GM04504 (cell line): ENCODE measurements at places on chromosomes 11 and 22.
A peak's percentile ranks its signal among the peaks of the same experiment; 100 is the strongest.

DNA sequence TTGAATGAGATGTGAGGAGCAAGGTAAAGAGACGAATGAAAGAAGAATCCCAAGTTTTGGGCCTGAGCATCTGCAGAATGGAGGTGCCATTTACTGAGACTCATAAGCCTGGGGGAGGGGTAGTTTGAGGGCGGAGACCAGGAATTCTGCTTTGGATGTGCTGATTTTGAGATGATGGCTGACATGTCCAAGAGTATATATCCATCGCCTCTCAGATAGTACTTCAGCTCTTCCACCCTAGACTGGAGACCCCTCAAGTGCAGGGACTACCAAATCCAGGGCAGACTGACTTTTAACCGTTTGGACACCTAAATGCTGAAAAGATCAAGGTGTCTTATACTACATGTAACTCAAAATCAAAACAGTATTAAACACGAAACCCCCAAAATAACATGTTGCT lies 1.3 kb upstream of the SDF2L1 start:
- DNase-seq, result no peak

DNA sequence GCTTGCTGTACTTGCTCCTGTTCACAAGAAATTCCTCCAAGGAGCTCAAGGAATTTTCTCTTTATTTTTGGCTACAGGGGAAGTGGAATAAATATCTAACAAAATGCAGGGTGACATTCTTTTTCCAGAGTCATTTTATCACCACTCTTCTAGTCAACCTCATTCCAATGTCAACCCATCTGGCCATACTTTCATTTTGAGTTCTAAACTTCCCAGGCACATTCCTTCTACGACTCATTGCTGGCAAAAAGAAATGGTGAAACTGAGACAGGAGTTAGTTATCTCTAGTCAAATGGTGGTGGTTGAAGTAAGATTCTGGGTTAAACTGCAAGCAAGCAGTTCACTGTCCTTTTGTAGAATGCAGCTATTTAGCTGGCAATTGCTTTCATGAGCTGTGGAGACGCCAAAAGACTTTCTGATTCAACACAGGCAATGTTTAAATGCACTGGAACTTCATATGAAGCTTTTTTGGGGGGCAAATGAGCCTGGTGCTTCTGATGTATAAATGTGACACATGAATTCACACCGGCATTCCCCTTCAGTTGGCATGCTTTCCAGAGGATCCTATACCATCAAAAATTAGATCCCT lies 304.6 kb downstream of the CADM1 start:
- no peak for DNase-seq

DNA sequence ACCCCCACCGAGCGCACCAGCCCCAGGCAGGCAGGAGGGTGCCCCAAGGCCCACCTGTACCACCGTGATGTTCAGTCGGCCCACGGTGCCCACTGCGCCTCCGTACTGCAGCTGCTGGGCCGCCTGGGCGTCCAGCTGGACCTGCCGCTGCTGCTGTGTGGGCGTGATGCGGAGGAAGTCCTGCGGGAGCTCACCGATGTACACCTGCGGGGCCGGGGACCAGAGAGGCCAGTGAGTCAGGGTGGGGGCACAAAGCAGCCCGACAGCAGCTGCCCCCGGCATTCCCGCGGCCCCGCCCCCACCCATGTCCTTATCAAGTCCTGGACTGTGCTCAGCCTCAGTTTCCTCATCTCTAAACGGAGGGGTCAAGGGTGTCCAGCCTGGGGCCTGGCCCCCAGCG lies 13.8 kb downstream of the TOLLIP start:
- no peak for DNase-seq

DNA sequence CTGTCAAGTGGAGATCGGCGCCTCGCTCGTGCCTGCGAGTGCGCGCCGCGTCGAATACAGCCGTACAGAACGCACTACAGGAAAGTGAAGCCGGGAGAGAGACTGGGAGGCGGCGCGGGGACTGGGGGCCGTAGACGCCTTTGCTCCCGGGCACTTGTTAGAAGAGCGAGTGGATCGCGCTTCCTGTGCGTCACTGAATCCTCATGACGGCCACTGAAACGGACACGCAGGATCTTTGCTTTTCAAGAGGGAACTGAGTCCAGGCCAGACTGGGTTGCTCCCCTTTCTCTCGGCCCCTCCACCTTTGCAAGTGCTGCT lies 314 bp downstream of the RIC8A start:
- DNase-seq, result no peak

DNA sequence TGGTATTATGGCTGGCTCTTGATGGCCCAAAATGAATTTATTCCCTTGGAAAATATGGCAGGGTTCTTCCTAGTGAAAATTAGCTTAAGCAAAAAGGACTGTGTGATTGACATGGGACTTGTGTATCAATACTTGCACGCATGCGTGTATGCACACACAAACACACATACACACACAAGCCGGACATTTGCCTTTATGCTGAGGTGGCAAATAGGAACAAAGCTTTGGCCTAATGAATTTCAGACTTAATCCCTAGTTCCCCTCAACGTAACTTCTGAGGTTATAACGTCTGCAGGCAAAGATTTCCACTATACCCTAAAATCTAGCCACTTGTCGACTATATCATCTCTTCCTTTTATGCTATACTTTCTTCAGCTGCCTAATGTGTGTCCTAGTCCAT lies 2.9 kb upstream of the OR52I2 start:
- DNase-seq, result no peak

GRCh38 chr11:118353084-118353710 lies 6.2 kb upstream of the UBE4A start:
- no peak for DNase-seq

DNA sequence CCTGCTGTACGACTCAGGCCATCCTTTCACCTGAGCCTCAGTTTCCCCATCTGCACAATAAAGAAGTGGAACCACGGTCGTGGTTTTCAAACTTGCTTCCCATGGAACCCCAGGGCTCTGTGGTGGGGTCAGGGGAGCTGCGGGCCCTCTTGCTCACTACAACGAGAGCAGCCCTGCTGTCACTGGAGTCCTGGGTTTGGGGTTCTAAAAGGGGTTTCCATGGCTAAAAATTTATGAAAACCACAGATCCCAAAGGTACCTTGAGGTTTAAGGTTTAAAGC lies 45.4 kb upstream of the CARS1 start:
- no peak for DNase-seq

DNA sequence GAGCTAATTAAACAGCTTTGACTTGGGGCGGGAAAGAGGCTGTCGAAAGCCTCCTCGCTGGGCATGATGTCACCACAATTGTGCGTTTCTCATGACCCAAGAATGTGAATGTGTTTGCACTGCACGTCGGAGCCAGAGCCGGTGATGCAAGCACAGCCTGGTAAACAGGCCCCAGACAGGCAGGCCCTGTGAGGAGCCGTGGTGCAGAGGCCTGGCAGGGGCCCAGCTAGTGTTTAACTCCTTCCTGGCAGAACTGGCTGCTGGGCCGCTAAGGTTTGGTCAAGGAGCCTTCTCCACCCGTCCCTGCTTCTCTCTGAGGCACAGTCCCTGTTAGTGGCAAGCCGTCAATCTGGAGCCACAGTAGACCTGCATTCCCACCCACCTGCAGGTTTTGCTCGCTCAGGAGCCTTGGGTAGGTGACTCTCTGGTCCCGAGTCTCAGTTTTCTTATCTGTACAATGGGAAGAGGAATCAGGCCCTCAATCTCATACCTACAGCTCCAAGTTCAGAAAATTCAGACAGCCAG lies 25.4 kb upstream of the SMTN start:
- DNase-seq, result peak; percentile 92

DNA sequence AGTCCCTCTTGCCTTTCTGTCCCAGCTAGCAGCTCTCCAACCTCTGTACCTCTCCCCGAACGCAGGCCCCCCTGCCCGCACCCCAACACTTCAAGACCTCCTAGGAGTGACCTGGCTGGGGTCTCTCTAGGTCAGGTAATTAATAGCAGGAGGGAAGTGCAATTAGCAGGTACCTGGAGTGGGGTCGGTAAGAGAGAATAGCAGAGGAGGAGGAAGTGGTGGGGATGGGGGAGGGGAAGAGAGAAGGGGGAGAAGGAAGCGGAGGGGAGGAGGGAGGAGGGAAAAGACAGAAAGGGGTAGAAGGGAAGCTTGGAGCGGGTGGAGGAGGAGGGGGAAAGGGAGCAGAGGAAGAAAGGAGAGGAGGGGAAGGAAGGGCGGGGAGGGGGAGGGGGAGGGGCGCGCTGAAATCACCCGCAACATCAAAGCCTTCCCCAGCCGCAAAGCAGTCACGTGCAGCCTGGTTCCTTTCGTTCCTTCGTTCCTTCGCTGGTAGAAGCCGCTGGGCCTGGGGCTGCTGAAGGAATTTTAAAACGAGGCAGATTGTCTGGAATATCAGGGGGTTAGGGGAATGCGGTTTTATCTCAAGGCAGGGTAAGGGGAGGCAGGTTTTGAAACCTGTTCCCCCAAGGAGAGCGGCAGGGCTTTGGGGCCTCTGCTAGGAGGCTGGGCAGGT lies 29.3 kb upstream of the TCF20 start:
- DNase-seq, result no peak

DNA sequence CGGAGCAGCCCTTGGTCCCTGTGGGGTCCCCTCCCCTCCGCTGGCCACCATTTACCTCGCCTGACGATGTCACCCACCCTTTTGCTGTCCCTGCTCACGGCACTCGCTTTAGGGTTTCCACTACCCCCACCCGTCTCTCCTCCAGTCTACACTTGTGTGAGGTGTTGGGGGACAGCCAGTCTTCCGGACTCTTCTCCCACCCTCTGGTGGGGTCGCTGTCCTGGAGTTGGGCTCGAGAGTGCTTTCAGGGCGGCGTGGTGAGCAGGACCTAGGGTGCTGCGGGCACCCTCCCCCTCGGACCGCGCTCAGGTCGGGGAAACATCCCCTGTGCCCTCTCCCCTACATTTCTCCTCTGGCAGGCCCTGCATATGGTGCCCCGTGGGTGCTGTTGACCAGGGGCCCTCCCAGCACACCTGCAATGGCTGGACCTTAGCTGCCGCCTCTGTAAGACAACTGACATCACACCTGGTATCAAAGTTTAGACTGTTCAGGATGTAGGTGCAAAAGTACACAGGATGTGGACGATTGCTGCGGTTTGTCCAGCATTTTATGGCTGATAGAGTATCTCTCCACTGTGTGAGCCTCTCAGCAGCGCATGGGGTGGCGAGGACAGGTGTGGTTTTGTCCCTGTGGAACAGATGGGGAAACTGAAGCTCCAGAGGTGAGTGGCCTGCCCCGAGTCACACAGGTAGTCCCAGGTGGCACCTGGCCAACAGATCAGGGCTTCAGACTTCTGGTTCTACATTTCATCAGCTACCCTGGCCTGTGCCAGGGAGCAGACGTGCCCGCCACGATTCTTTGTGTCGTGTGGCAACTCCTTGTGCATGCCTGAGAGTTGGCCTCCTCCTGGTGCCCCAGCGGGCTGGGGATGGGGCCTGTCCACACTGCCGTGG lies 1.2 kb downstream of the GRK2 start:
- DNase-seq, result no peak

DNA sequence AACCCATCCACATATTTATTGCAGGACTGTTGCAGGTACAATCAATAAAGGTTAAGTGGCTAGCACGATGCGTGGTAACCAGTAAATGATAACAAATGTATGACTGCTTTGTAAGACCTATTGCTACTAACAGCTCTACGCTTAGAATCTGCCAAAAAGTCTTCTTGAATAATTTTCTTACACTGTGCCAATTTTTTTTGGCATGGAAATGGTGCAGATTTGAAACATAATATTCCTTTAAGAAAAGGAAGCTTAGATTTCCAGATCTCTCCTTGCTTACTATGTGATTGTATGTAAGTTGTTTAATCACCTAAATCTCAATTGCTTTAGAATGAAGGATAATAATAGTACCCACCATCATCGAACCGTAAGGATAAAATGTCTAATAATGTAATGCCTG lies 192.0 kb downstream of the LRRC4C start:
- DNase-seq, result no peak

DNA sequence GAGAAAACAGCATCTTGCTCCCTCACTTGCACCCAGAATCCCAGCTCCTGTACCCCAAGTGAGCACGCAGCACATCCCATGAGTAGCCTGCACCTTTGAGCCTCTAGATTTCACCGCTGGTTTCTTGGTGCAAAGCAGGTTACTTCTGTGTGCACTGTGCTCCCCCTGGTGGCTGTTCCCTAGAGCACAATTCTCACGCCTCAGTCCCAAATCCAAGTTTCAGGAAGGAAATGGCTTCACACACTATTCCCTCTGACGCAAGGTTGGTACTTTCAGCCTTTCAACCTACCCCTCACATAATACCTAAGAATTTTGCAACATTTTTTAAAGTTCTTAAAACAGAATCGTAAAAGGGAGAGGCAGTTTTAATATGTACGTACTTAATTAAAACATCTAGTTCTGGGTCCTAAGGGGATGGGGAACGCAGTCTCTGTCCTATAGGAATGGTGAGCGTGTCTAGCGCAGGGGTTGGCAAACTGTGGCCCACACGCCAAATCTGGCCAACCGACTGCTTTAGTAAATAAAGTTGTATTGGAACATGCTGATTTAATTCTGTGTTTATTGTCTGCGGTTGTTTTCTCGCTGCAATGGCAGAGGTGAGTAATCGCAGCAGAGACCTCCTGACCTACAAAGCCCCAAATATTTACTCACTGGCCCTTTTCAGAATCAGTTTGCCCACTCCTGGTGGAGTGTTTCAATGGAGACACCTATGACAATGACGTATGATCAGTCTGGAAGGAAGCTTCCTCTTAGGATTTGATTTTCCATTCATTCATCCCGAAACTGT lies 27.5 kb downstream of the DHCR7 start:
- DNase-seq, result peak; percentile 10

DNA sequence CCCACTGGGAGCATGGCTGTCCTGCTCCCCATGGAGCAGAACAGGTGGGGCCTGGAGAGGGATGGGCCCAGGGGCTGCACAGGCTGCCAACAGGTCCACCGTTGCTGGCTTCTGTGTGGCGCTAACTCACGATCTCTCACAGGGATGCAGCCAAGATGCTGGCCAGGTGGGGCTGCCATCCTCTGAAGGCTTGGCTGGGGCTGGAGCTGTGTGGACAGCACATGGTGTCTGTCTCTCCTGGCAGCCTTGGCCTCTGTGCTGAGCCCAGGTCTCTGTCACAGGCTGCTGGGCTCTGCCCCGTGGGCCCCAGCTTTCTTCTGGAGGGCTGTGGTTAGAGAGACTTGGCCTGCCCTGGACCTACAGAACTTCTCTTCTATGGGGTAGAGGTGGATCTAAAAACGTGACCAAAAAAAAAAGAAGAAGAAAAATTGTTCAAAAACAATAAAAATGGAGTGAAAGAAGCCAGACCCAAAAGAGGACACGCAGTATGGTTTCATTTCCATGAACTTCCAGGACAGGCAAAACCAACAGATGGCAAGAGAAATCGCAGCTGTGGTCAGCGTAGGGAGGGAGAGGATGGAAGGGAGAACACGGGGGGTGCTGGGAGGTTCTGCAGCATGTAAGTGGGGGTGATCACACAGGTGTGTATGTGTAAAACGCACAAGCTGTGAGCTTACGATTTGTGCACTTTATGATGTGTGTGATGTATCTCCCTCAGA lies 12.2 kb downstream of the PARVG start:
- no peak for DNase-seq

- DNase-seq, result no peak
These were observed 34.0 kb downstream of the UQCR10 start for GRCh38 chr22:29801153-29801552.

DNA sequence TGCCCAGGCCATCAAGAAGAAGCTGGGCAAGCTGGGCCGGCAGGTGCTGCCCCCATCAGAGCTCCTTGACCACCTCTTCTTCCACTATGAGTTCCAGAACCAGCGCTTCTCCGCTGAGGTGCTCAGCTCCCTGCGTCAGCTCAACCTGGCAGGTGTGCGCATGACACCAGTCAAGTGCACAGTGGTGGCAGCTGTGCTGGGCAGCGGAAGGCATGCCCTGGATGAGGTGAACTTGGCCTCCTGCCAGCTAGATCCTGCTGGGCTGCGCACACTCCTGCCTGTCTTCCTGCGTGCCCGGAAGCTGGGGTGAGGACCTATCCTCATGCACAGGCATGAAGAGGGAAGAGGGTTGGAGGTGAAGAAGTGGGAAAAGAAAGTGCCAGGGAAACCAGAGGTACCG lies 5.3 kb upstream of the NHERF4 start:
- no peak for DNase-seq
